ENCODE measurements at places on chromosomes 2 and 18.

- no peak for DNase-seq
Measured at GRCh38 chr2:43622931-43623451, 14.1 kb upstream of the PLEKHH2 start.

- no peak for DNase-seq
Measured at GRCh38 chr2:158686210-158686691, 108.9 kb upstream of the DAPL1 start.

GRCh38 chr18:26482569-26482968, 65.8 kb downstream of the KCTD1 start:
- DNase-seq = no peak

GRCh38 chr2:201678401-201678800, 20.0 kb downstream of the MPP4 start:
- no peak for DNase-seq

DNA sequence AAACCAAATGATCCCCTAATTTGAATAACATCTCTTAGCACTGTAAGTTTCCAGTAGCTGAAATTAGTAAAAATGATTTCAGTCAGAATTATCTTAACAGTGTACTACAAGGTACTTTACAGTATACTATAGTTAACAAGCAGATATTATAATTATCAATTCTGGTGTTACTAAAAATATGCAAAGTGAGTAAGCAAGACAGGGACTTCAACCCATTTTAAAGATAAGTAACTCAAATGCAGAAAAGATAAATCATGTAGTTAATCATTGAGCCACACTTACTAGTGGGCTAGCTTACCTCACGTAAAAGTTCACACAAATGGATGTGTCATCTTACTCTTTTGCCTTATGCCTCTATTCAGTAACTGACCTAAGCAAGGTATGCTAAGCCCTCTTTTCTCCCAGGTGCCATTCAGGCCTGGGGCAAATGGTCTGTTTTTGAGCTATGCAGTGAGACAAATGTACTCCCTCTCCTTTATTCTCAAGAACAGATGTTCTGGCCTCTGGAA, 101.0 kb downstream of the NBAS start:
- no peak for DNase-seq

Data from pancreas (tissue), 10 donors.